Left lobe of liver (tissue), 2 donors: ENCODE measurements at places on chromosomes 6 and 20. TPM values are rescaled to one million over a fixed set of nuclear protein-coding genes. Genes with fewer than 3 reads are reported as not detected.

DNA sequence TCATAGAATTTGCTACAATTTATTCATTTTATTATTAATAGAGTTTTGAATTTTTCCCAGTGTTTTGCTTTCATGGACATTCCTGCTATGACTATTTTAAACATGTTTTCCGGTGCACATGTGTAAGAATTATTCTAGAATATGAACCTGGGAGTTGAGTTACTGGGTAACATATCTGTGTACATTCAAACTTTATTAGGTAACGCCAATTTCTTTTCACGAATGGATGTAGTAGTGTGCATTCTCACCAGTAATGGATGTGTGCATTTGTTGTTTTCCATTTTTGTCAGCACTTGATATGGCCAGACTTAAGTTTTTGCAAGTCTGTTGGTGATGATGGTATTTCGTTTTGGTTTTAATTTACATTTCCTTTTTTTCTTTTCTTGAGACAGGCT is 118.8 kb downstream of the CDKAL1 start:
- DNase-seq, result no peak

DNA sequence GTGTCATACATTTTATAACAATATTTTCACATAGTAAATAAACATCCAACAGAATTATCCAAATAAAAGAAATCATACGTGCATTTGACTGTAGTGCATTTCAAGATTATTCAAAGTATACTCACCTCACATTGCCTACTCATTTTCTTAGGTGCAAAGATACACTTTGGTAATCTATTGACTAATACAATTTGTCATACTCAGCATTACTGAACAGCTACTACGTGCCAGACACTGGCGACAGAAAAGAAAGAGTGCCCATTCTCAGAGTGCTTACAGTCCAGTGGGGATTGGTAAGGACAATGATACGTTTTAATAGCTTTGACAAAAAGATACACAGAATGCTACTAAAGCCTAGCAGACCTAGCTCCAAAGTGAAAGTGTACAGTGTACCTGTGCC is 42.0 kb downstream of the FBXL4 start:
- DNase-seq, result no peak

- no peak for DNase-seq
Observed at GRCh38 chr6:97085772-97086171, 161.2 kb downstream of the KLHL32 start.

Gene MOG
- not detected for total RNA-seq

Gene DYNLRB1
- 34.6 TPM for total RNA-seq
